Suprapubic skin (tissue), 4 donors: ENCODE measurements at places on chromosomes 12 and 14.
A peak's percentile ranks its signal among the peaks of the same experiment; 100 is the strongest.

GRCh38 chr14:101188571-101188915 is 285.0 kb upstream of the RTL1 start:
- DNase-seq, result no peak

DNA sequence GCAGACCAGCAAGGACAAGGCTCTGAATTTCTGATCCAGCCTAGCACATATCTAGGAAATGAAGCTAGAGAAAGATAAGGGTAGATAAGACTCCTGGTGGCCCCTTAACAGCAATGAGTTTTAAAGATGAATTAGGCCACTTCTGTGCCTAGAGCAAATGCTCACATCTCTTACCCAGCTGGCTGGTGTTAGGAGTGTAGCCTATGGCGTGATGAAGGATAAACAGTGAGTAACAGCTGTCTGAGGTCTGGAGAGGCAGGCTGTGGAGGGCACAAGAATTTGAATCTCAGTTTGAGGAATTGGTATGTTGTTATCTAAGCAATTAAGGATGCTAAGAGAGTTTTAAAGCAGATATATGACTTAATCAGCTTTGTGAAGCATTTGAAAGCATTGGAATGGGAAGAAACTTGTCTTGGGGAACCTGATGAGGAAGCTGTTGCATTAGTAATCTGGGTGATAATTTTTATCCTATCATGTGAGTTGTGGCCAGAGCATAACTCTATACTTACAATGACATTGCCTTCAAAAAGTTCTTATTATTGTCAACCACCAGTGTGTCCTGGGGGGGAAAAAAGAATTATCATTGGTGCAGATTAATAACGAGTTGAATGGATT is 161.8 kb downstream of the SRGAP1 start:
- DNase-seq, result no peak

DNA sequence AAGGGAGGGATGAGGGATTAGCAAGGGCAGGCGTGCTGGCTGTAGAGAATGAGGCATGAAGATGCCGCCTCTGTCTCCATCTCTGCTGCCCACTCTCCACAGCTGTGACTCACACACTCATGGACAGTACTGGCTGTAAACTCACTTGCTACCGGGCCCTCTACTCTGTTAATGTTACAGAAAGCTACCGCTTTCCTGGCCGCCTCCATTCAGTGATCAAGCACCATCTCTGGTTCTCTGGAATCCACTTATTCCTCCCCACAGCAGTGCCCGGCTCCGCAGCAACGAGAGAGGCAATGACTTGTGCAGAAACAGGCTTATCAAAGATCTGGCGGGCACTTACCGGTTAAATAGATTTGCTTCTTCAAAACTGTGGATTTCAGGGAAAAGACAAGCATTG is 34.8 kb downstream of the AMN start:
- DNase-seq, result no peak

DNA sequence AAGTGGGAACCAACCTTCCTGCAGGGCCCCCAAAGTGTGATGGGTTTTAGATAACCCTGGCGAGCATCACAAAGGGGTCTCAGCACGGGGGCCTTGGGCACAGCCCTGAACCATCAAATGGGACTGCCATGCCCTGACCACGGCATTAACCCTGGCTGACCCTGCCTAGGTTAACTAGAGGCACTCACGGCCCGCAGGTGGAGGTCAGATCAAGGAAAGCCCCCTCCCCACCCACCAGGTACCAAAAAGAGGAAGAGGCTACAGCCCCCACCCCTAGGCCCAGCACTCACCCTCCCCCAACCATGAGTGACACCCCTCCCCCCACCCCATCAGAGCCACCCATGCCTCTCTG is 42.5 kb downstream of the CCNK start:
- no peak for DNase-seq

GRCh38 chr12:57535764-57536596 is 11.0 kb downstream of the DCTN2 start:
- peak; percentile 28 for DNase-seq

DNA sequence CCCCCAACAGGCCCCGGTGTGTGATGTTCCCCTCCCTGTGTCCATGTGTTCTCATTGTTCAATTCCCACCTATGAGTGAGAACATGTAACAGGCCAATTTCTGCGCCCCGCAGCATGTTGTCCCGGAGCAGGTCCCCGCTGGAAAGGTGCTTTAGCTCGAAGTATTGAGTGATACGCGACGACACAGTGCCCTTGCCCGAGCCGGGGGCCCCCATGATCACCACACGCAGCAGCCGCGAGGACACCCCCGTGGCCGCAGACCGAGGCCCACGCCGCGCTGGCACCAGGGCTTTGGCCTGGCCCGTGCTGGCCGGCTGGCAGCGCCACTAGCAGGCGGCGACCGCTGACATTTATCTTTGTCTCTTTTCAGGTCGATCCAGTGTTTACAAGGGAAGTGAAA is 91.7 kb downstream of the GLT1D1 start:
- peak; percentile 37 for DNase-seq

- no peak for DNase-seq
Observed at GRCh38 chr14:33773205-33774030, 177.5 kb downstream of the EGLN3 start.

DNA sequence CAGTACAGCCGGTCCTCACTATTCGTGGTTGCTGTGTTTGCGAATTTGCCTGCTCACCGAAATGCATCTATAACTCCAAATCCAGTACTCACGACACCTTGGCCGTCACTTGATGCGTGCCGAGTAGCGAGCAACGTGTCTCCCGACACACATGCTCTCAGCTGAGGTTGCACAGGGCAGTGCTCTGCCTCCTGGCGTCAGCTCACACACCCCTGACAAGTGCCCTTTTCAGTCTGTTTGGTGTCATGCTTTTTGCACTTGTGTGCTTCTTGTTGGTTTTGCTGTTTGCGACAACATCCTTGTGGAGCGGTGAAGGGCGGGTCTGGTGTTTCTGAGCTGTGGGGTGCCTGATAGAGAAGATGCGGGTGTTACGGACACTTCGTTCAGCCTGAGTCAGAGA is 110.4 kb upstream of the RFLNA start:
- DNase-seq, result no peak

- DNase-seq, result no peak
Observed at GRCh38 chr12:5433845-5434646, 2.1 kb downstream of the NTF3 start.

DNA sequence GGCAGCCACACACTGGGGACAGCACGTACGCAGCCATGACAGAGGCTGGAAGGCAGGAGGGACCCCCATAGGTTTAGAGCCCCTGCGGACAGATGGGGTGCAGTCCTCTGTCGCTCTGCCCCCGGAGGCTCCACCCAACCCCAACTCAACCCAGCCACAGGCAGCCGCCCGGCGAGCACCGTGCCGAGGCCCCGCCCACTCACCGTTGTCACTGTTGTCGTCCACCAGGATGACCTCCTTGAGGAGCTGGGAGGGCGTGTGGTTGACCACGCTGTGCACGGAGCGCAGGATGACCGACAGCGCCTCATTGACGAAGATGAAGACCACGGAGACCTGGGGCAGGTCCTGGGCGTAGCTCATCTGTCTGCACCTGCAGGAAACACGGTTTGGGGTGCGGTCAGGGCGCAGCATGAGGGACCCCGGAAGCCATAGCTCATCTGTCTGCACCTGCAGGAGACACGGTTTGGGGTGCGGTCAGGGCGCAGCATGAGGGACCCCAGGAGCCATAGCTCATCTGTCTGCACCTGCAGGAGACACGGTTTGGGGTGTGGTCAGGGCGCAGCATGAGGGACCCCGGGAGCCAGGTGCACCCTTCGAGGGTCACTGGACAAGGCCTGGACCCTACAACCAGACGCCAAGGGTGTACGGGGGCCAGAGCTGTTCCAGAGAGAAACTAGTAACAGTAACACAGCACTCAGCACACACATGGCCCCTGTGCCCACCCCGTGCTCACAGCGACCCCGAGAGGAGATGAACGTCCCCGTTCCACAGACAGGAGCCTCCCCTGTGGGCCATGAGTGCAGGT is 66.9 kb downstream of the GALNT9 start:
- DNase-seq, result no peak

- DNase-seq, result no peak
Observed at GRCh38 chr14:64114166-64114565, 180.0 kb downstream of the ESR2 start.

- peak; percentile 74 for DNase-seq
Observed at GRCh38 chr12:130041983-130042812, 120.1 kb upstream of the FZD10 start.

DNA sequence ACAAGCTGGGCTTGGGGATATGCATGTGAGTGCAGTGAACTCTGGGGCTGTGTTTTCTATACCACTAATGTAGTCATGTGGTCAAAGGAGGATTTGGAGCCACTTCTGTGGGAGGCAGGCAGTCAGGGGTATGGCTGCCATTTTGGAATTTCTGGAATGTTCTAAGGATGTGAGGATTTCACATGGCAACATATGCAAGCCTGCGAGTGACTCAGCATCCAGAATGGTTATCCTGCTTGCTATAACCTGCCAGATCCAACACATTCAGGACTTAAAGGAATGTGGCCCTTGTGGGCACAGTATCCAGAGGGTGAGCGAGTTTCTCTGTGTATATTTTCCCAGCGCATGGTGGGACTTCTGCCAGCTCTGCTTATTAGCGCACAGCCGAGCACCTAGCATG is 249.2 kb upstream of the PWP1 start:
- DNase-seq, result no peak

GRCh38 chr12:77131977-77132490 is 66.7 kb upstream of the E2F7 start:
- no peak for DNase-seq

GRCh38 chr12:89935850-89936249 is 227.2 kb upstream of the ATP2B1 start:
- no peak for DNase-seq

DNA sequence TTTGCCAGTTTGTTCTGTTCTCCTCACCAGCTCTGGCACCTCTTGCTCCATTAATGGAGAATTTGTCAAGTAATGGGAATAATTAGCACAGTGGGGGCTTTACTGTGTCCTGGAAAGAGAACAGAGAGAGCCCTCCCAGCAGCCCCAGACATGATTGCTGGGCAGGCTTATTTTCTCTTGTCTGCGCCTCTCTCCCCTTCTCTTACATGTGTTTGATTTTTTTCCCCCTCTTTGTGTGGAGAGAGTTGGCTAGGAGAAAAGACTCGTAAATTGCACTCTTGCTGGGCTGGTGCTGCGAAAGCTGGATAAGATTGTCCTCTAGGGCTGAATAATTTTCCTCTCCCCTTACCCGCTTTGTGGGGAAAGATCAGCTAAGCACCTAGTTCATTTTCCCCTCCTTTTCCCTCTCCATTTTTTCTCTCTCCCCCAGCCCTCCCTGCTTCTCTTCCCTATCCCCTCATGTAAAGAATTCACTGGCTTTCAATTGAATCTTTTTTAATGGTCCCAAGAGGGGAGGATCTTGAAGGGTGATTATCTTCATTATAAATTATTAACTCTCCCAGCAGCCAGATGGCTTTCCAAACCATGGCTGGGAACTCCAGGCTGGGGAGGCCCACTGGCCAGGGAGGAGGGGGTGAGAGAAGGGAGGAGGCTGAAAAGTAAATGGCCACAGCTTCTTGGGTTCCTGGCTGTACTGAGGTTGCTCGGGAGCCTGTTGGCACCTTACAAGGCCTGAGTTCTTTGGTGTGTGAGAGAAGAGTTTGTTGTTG is 62.2 kb downstream of the NRXN3 start:
- DNase-seq, result no peak

DNA sequence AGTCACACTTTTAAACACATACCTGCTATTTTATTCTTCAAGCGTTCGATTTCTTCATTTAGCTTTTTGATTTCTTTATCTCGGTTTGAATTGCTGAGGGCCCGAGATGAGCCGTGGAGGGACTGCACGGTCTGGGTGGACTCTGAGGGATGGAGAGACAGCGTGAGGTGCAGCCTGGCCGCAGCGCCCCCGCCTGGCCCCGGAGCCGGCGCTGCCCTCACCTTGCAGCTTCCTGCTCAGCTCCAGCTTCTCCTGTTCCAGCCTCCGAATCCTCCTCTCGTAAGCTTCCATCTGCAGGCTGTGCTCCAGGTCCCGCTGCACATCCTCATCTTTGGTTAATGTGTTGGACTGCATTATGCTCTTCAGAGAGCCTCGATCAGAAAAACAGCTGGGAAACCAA is 53.2 kb downstream of the AMN start:
- no peak for DNase-seq

- no peak for DNase-seq
Observed at GRCh38 chr12:94272280-94272679, 123.9 kb downstream of the PLXNC1 start.

DNA sequence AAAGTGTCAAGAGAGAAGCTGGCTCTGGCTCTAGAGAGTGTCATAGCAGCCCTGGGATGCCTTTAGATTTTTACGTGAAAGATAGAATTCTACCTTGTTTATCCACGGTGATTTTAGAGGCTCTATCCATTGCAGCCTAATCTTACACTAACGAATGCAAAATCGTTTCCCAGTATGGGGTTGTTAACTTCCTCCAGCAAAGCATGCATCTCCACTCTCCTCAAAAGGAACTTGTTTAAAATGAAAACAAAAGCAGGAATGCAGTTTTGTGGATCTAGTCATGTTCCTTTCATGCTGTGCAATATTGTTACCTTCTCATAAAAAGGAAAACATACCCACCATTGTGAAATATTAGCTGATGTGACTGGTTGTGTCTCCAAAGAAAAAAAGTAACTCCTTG is 88.4 kb downstream of the ANO2 start:
- DNase-seq, result no peak

DNA sequence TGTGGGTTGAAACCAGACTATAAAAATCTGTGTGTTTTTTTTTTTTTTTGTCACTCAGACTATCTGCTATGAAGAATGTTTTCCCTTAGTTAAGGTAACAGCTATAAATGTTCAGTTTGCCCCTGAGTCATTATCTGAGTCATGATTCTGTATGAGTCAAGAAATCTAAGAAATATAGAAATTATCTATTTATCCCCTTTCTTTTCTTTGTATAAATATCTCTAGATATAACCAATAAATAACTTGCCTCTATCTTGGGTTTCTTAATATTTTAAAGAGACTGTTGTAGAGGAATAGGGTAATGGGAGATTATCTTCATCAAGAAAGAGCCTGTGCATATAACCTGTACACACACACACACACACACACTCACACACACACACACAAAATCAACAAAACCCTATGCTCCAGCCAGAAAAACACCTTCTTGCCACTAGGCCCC is 161.7 kb upstream of the EEA1 start:
- no peak for DNase-seq

DNA sequence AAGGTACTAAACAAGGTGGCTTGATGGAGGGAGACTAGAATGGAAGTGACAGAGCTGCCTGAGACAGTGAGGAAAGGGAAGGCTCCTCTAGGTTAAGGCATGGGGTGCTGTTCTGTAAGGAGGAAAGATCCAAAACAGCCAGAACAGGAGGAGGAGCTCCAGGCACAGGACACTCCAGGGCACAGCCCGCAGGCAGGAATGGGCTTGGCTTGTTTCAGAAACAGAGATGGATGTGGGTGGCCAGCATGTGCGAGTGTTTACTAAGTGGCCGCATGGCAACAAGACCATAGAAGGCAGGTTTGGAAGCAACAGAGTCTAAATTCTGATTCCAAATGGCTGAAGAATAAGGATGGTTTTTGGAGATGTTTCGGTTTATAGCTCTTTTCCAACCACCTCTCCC is 889.1 kb downstream of the AACS start:
- no peak for DNase-seq

- peak; percentile 93 for DNase-seq
Observed at GRCh38 chr12:990661-991349, at the start of gene ERC1. TSS of gene ERC1 (plus strand) at chr12:991223. CDS start at chr12:1027904, 36,681 bp downstream.
